Stimulated activated memory B cell treated with anti-CD40 and anti-IgM and Interleukin-4, amounts not matched to agents 10 μg/mL and 1 μg/mL and 100 μg/mL, for 72 hours (primary cell): ENCODE measurements at places on chromosomes 5 and 9.

DNA sequence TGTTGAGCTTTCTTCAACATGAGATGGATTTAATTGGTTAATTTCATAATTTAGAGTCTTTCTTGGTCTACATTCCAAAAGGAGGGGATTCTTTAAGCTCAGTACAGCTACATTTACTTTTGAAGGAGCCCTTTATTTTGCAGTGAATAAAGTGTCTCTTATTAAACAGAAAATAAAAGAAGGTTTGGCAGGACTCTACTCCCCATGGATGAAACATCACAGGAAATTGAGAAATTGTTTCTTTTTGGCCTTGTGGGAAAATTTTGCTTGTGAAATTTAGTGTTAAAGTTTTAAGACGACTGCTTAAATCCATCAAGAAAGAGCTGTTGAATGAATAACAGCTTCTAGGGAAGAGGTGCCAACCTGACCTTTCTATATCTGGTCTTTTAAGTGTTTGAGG is 187.7 kb downstream of the NTRK2 start:
- no peak for ATAC-seq

GRCh38 chr5:44997506-44997905 is 188.8 kb downstream of the MRPS30 start:
- no peak for ATAC-seq

DNA sequence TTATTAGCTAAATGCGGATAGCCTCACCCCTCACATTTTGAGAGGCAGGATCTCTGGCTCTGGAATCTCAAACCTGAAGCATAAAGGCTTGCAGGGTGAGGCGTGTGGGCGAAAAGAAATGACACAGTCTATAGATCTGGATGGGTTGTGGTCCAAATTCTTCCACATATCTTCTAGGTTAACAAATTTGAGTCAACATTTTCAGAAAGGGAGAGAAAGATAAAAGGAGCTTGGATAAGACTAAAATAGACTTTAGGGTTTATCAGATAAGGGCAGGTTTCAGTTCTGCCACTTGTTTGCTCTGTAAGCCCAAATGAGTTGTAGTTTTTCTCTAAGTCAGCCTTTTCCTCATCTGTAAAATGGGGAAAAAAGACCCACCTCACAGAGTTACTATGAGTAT is 220.9 kb downstream of the TRIM32 start:
- no peak for ATAC-seq

DNA sequence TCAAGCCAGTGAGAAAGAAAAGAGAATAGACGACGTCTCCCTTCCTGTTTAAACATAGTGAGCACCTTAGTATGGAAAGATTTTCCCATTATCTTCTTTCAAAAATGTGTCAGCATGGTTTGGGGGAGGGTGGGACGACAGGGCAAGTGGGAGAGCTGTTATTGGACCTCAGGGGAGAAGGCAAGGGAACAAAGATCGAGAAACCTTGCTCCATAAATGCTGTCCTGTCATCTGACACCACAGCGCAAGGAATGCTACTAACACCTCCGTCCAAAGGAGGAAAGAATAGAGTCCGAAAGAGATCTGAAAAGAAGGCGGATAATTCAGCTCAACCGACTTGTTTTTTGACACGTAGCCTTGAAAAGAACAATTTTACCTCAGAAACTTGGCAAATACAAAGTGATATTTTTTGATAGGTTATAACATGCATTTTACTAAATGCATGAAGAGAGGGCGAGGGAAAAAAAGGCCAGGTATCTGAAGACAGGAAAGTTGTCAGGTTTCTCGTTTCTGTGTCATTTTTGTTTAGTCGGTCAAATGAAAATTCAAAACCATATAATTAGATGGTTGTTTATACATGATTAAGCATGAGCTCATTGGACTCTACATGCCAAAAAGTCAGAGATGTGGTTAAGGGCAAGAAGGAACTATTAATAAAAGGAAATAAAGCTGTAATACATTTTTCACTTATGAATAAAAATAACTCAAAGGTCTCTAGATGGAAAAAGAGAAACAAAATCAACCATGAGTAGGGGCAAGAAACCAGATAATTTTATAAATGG is 155.7 kb downstream of the GLIS3 start:
- no peak for ATAC-seq

DNA sequence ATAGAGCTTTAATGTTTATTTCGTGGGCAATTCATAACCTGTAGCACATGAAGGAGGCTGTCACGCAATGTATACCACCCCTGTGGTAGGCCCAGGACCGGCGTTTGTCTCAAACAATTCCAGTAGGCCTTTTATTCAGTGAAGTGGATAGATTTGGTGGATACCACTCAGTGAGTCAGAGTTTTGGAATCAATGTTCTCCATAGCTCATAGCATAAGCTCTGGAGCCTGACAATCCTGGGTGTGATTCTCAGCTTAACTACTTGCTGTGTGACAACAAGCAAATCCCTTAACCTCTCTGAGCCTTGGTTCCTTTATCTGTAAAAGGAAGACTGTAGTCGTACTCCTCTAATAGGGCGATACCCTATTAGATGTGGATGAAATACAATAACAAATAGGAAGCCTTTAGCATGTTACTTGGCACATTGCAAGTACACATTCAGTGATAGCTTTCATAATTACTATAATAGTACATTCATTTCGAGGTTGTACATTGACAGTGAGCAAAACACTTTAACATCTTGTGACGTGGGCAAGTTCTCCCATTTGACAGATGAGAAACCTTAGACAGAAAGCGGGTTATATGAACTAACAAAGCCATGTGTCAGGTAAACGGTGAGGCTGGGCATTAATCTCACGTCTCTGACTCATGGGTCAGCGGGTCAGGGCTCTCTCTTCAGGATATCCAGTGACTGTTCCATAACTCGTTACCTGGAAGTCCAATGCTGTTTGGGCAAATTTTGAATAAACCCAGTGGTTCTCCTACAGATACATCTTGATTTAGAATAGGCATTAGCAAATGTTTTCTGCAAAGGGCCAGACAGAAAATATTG is 130.8 kb downstream of the C9orf152 start:
- no peak for ATAC-seq

GRCh38 chr5:98309785-98310598 is 463.5 kb upstream of the RGMB start:
- ATAC-seq, result peak; percentile 37

DNA sequence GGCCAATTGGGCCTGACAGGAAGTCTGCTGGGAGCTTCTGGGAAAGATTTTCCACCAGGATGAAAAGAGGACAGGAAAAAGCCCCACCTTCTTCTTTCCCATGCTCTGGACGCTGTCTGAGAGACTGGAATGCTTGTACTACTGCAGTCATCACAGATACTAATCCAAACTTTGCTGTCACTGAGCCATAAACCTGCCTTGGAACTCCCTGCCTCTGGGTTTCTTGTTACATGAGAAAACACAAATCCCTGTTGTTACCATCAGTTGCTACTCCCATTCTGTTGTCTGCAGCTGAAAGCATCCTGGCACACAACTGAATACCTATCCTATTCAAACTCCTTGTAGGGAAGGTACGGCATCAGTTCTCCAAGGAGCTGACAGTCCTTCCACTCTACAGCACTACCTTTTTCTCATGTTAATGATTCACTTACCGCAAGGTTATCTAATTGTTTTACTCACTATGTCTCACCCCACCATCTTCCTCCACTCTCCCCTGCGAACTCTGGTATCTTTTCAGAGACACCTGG is 167.5 kb downstream of the CDK5RAP2 start:
- no peak for ATAC-seq

GRCh38 chr5:77133061-77133758 is 46.1 kb upstream of the ZBED3 start:
- ATAC-seq, result no peak

- no peak for ATAC-seq
These were observed 241.5 kb upstream of the PIK3R1 start for GRCh38 chr5:67974054-67974453.

GRCh38 chr9:110602281-110602680 is 22.7 kb upstream of the SVEP1 start:
- no peak for ATAC-seq

- no peak for ATAC-seq
These were observed 207.0 kb upstream of the ZNF462 start for GRCh38 chr9:106655966-106656365.

DNA sequence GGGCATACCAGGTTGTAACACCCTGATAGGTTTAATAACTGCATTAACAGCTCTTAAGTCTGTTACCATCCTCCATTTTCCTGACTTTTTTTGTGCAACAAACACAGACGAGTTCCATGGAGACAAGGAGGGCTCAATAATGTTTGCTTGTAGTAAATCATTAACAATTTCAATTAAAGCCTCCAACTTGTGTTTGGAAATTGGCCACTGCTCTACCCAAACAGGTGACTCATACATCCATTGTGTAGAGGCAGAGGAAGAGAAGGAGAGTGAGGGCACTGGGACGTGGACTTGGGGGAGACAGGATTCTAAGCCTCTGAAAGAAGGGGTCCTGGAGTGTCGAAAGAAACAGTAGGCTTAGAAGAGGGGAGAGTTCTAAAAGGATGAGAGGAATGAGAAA is 213.6 kb upstream of the KCNN2 start:
- ATAC-seq, result no peak

DNA sequence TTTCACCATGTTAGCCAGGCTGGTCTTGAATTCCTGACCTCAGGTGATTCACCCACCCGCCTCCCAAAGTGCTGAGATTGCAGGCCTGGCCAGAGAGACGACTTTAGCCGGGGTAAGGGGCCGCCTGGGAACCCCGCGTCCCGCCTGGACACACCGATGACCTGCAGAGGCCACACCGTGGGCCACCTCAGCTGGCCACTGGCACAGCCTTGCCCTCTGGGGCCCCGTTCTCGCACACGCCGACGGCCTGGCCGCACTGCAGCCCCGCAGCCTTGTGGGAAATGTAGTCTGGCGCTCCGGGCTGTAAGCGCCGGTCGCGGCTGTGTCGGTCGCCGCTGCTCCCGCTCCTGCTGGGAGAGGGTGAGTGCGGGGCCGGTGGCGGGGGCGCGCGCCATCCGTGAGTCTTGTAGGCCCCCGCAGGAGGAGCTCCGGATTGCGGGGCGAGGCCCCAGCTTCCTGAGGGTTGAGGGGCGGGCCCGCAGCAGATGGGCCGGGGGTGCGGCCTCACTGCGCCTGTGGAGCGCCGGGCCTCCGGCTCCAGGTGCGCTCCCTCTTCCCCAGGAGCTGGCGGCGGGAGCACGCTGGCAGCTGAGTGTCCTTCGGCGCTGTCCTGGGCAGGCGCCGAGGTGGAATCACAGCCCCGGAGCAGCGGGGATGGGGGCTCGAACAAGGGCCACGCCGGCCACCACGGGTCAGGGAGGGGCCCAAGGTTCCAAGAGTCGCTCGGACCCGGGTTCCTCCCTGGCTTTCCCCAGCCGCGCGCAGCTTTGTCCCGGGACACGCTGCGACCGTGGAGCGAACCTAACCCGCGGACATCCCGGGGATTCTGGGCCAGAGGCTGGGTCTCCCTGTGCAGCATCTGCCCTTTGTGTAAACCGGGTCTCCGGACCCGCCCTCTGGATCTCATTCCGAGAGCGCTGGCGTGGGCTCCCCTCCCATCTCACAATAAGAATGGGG is at the start of gene ZFP2:
Gene ZFP2, plus strand, starts transcription at position 299 of the 957 bp plus-strand sequence. CDS start 35,401 bp downstream, outside the sequence.
- peak; percentile 89 for ATAC-seq

DNA sequence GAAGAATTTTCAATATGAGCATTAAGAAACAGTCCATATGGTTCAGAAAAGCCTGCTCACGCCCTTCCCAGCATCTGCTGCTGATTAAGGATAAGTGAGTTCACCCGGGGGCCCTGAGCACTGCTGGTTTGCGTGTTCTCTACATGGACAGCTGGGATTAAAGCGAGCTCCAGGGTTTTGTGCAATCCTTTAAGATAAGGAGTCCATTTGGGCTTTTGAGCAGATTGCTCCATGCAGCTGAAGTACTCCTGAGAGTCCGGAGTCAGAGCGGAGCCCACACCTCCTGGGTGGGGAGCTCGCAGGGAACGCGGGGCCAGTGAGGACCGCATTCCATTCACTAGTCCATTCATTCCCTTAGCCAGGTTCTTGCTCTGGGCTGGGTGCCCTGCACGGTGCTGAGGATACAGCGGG is 149.3 kb upstream of the COL5A1 start:
- no peak for ATAC-seq

DNA sequence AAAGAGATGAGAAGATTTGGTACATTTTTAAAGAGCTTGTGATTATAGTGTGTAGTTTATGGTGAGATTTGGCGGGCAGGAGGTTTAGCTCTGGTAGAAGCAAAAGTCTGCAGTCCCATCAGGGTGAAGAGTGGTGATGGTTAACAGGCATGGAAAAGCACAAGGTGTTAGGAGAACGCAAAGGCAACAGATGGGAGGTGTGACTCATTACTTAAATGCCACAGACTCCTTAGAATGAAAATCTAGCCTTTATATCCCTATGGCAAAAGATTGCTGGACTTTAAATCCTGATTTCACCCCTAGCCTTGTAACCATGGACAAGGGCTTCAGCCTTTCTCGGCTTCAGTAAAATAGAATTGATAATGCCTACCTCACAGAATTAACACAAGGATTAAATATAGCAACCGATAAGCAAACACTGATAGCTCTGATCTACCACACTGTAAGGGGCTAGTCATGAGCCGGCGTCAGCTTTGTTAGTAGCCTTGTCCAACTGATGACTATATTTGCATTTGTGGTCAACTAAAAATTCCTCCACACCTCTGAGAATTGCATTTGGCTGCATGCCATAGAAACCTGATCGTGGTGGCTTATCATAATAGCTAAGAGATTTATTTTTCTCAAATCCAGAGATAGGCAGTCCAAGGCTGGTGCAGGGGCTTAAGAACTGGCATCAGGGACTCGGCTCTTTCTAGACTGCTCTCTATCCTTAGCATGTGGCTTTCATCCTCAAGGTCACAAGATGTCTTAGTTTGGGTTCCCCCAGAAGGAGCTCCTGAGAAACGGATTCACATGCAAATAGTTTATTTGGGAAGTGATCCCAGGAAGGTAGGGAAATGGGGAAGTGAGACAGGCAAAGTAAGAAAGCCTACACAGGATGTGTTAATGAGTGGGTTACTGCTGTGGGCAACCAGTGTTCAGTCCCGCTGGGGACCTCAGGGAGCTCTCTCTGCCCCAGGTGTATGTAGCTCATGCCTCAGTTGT is 19.6 kb downstream of the MFAP3 start:
- peak; percentile 73 for ATAC-seq

- ATAC-seq, result no peak
These were observed 348.8 kb upstream of the CLINT1 start for GRCh38 chr5:158207733-158208132.

GRCh38 chr5:33322632-33323031 is 118.1 kb upstream of the TARS1 start:
- no peak for ATAC-seq

GRCh38 chr5:38463634-38464521 is 92.6 kb downstream of the LIFR start:
- ATAC-seq, result no peak

- ATAC-seq, result no peak
These were observed 4.4 kb upstream of the TSPAN17 start for GRCh38 chr5:176642675-176643490.

- ATAC-seq, result no peak
These were observed 10.9 kb upstream of the JMY start for GRCh38 chr5:79225026-79225425.

- no peak for ATAC-seq
These were observed 18.1 kb upstream of the CCDC125 start for GRCh38 chr5:69350664-69351063.

DNA sequence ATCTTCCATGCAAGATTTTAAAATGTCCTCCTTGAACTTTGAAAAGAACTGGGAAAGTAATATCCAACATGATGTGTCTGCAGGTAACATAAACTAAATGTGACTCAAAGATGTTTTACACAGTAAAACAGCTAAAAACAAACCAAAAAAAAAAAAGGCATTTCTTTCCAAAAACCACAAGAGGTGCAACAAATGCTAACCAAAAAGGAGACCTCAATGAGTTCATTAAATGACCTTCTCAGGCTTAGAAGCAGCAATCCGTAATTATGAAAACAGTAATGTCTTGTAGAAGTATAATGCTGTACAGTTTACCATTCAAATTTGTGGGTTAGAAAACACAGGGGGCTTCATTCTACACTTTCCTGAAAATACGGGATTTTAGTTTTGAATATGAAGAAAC is 2.5 kb downstream of the RNF145 start:
- ATAC-seq, result no peak

- peak; percentile 88 for ATAC-seq
These were observed 126.6 kb upstream of the IL12B start for GRCh38 chr5:159456722-159457465.
